ENCODE measurements at places on chromosomes 12 and 14.

DNA sequence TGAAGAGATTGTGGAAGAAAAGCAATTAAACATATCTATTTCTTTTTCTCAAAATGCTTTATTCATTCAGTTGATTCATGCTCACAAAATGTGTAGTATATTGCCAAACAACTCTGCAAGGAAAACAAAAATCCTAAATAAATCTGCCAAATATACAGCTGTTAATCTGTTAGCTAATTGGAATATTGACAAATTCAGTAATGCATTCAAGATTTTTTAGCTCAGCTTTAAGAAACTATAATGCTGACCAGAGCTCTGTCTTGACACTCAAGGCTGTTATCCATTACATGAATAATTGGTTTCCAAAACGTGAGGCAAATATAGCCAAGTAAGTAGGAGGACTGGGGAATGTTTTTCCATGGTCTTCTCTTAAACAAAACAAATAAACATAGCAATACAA, 146.8 kb downstream of the TMTC2 start:
- no peak for DNase-seq

DNA sequence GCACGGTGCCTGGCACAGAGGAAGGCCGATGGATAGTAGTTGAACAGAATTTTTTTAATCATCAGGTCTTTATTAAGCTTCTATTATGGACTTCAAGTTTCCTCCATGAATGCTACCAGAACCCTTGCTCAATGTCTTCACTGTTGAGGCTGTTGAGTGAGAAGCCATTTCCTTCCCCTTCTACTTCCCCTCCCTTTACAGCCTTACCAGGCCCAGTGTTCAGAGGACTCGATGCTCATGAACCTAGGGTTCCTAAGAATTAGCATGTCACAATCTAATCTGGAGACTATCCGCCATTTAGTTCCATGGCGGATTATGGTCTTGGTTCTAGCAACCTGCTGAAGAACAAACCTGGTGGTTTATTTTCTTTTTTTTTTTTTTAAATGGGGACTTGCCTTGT, 17.7 kb downstream of the ETV6 start:
- no peak for DNase-seq

GRCh38 chr14:25050269-25051150, 563 bp upstream of the STXBP6 start:
- no peak for DNase-seq

DNA sequence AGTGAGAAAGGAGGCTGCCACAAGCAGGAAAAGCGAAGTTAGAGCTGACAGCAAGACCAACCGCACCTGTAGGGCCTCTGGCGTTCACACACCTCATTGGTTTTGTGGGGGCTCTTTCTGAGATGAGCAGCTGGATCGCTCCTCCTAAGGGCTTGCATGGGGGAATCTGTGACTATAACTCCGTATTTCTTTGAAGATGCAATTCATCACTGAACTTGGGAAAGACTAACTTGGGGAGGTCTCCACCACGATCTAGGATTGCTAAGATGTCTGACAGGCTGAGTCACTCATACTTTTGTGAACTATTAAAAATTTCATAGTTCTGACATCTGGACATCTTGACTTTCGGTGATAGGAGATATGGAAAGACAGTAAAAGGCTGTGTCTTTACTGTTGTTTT, 173.6 kb downstream of the ETV6 start:
- DNase-seq, result no peak

GRCh38 chr12:73465106-73465505, 1072.5 kb upstream of the ATXN7L3B start:
- DNase-seq, result no peak

DNA sequence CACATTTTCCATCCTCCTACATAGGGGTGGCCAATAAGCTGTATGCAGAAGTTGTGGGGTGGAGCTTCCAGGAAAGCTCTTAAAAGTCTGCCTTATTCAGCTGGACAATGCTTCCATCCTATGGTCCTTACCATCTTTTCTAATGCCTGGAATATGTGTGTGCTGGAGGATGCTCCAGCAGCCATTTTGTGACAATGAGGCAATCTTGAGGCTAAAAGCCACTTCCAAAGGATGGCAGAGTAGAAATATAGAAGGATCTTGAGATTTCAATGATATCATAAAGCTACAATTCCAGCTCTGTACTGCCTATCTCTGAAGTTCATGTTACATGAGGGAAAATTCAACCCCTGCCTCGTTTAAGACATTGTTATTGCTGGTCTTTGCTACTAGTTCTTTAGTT, 95.7 kb downstream of the APAF1 start:
- no peak for DNase-seq

DNA sequence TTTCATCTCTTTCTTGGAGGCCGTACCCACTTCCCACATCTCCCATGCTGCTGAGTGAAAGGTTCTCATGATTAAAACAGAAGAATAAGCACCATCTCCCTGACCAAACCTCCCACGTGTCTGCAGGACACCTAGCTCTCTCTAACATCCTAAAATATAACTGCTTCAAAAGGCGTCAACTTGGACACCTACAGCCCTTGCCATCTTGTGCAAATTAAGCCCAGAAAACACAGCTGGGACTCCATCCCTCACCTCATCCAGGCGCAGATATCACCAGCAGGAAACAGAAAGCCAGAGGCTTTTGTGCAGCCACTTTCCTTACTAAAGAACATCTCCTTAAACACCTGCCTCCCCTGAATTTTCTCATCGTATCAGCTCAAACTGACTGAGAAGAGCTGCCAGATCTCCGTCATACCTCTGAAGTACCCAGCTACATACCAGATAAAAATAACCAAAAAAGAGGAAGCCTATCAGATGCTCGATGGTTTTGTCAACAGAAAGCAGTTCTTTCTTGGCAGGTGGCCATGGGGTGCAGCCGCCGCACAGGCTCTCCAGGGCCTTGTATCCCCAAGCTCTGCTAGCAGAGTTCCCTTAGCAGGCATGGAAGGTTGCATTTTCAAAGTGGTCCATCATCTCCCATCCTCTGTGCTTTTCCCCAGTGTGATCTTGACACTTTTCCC, 28.8 kb downstream of the MAP3K9 start:
- DNase-seq, result no peak

GRCh38 chr14:67694791-67695393, 672 bp downstream of the RDH11 start:
- DNase-seq, result peak; percentile 88

DNA sequence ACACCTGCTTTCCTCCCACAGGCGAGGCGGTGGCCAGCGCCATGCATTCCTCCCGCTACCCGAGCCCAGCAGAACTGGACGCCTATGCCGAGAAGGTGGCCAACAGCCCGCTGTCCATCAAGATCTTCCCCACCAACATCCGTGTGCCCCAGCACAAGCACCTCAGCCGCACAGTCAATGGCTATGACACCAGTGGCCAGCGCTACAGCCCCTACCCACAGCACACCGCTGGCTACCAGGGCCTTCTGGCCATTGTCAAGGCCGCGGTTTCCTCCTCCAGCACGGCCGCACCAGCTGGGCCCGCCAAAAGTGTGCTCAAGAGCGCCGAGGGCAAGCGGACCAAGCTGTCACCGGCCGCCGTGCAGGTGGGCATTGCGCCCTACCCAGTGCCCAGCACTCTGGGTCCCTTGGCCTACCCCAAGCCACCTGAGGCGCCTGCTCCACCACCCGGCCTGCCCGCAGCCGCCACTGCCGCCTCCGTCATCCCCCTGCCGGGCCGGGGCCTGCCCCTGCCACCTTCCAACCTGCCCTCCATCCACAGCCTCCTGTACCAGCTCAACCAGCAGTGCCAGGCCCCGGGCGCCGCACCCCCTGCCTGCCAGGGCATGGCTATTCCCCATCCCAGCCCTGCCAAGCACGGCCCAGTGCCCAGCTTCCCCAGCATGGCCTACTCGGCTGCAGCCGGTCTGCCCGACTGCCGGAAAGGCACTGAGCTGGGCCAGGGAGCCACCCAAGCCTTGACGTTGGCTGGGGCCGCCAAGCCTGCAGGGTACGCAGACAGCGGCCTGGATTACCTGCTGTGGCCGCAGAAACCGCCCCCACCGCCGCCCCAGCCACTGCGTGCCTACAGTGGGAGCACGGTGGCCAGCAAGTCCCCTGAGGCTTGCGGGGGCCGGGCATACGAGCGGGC, 54.6 kb downstream of the FAM222A start:
- no peak for DNase-seq

DNA sequence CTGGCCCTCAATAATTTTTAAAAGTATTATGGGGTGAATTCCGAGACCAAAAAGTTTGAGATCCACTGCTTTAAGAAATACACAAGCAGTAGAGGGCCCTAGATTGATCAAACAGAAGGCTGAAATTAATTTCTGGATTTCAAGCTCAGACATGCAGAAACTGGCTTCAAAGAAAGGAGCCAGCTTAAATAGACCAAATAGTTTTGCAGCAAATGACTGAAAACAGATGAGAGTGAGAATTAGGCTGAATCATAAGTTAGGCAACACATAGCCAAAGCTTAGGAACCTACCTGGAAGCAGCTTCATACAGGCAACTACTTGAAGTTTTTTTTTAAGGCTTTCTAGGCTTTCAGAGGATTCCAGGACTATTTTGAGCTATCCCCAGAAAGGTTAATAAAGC, 12.4 kb downstream of the ATF7 start:
- DNase-seq, result no peak

DNA sequence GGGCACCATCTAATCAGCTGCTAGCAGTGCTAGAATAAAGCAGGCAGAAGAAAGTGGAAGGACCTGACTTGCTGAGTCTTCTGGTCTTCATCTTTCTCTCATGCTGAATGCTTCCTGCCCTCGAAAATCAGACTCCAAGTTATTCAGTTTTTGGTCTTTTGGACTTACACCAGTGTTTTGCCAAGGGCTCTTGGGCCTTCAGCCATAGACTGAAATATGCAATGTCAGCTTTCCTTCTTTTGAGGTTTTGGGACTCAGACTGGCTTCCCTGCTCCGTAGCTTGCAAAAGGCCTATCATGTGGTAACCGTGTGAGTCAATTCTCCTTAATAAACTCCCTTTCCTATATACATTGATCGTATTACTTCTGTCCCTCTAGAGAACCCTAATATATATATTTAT, 159.3 kb downstream of the SLCO1B3 start:
- DNase-seq, result no peak

DNA sequence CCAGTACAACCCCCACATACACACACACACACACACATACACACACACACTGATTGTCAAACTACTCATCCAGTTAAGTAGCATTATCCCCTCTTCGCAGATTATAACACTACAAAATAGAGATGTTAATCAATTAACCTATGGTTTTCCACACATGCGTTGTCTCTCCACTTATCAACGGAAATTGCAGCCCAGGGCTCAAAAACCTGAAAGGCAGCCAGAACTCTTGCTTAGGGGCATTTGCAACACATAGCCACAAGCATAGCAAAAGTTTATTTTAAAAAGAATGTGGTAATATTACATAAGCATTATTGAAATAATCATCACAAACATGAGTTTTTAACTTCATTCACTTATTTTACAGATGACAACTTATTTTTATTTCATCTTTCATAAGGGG, 265.8 kb downstream of the SLC16A7 start:
- no peak for DNase-seq

DNA sequence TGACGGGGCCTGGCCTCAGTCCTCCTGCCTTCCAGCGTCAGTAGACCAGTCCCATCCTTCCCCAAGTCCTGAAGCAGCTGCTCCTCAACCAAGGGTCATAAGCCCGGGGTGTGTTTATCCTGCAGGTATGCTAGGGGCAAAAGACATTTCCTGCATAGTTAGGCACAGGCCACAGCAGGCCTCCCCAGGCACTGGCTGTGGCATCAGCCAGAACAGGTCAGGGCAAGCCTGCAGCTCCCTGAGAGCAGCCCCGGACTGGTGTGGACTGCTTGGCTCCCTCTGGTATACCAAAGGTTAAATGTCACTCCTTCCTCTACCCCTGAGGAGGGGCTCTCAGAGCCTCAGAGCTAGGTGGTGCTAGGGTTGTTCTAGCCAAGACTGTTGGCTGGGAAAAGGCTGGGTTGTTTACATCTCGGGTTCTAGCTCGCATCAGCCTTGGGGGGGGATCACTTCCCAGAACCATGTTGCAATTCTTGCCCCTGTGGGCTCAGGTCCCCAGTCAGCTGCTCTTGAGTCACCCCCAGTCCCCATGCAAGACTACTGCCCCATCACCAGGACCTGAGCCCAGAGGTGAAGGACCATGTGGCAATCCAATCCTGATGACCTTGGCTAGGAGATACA, 2.9 kb downstream of the MMP14 start:
- no peak for DNase-seq

GRCh38 chr12:95815632-95816212, 25.2 kb upstream of the NTN4 start:
- DNase-seq, result no peak

- no peak for DNase-seq
Observed at GRCh38 chr12:18849761-18850160, 111.8 kb downstream of the CAPZA3 start.

- DNase-seq, result no peak
Observed at GRCh38 chr14:54387328-54387727, 9.5 kb upstream of the CDKN3 start.

DNA sequence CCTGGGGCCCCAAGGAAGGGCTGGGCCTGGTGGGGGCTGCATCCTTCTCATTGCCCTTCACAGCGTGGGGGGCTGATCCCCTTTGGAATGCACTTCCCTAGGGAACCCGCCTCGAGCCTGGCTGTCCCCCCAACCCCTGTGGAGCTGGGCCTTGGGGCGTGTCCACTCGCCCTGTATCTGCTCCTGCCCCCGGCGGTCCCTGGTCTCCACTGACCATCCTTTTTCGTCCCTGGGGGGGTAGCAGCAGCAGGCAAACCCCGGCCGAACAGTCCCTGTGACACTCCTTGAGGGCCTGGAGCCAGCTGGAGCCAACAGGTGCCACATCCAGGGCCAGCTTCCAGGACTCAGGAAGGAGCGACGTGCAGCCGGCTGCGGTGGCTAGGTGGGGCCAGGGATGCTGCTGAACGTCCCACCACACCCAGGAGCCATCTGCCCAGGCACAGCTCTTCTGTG, 9.4 kb upstream of the GPR132 start:
- DNase-seq, result no peak

DNA sequence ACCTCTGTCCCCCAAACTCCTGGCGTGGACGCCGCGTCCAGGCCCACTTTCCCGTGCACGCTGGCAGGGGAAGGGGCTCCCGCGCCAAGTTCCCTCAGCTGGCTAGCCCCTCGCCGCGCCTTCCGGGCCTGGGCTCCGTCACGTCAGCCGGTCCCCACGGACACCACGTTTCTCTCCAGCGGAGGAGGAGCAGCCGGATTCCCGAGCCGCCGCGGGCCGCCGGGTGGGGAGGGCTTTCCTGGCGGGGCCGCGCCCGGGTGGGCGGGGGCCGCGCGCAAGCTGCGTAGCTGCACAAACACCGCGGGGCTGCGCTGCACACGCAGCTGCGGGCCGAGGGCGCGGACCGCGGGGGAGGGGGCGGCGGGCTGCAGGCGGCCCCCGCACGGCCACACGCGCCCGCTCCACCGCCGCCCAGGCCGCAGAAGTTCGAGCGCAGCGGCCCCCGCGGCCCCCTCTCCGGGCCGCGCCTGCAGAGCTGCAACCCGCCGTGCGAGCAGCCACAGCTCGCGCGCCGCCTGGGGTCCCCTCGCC, 45.1 kb upstream of the PNMA1 start:
- DNase-seq, result peak; percentile 65

GRCh38 chr12:54660320-54660962, 12.3 kb upstream of the DCD start:
- DNase-seq, result no peak

DNA sequence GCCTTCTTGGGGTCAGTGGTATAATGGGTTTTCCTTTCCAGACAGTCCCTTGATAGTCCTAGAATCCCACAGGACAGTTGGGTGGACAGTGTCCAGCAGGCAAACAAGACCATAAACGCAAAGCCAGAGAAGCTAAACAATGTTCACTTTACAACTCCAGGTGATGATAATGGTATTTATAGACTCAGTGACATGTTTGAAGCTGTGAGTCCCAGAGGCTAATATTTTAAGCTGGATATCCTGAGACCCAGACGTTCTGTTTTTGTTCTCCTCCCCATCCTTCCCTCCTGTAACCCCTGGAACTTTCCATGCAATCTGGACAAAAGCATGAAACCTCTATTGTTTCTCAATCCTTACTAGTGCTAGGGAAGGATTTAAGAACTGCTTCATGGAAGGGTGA, 121.0 kb downstream of the ZFP36L1 start:
- no peak for DNase-seq
